ENCODE measurements at places on chromosomes 3 and 15.

DNA sequence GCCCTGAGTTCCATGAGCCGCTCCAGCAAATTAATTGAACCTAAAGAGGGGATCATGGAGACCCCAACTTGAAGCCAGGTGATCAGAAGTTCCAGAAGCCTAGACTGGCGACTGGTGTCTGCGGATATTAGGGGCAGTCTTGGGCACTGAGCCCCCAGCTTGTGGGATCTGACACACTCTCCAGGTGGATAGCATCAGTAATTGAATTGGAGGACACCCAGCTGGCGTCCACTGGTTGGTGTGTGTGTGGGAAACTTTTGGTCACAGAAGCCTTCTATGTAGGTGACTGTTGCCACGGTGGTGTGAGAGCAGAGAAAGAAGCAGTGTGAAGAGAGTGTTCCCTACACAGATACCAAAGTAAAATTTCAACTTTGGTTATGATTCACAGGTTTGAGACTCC lies 106.0 kb upstream of the ADPGK start:
- no peak for DNase-seq

DNA sequence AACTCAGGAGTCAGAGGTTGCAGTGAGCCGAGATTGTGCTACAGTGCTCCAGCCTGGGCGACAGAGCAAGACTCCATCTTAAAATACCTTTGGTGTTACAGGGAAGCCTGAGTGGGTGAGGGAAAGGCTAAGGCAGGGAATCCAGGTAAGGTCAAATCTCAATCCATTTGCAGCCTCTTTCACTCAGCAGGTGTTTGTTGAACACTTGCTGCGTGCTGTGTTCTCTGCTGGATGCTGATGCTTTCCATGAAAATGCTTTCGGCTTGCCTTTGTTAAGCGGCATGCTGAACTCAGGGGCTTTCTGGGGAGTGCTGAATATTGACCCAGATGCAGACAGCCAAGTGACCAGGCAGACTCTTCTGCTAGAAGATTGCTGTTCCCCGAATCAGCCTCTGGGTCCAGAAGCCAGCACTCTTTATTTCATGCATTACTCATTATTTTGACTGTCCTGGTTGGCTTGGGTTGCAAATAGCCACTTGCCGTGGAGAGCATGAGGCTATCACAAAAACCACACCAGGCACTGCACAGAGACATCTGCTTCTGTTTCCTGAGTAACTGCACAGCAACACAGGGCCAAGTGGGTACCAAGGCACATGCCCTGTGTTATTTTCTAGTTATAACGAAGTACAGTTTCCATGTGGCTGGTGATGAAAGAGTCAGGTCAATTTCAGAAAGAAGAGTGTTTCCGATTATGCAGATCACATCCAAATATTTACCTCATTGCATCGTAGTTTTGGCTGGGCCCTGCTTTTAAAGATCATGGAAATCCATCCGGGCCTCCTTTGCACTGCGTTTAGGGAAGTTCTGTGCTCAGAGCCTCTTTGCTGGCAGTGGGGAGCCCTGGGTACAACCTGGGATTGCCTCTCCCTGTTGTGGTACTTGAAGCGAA lies 88.6 kb downstream of the THSD4 start:
- peak; percentile 65 for DNase-seq

- DNase-seq = no peak
These were observed 216.5 kb downstream of the SNRPN start for GRCh38 chr15:25171111-25171811.

DNA sequence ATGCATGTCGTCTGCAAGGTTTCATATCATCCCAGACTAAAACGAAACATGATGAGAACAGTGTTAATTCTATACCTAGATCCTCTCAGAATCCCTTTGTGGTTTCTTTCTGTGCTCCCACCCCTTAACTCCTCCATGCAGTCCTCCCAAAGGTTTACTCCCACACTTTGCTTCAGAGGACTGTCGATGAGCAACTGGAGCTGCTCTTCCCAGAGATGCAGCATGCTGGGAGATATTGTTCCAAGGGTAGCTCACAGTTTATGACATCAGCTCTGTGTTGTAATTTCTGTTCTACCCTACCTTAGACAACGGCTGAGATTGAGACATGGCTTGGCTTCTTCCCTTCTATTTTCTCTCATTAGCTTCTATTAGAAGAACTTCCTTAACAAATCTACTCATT lies 313.0 kb upstream of the COL8A1 start:
- no peak for DNase-seq

Data from foreskin fibroblast (primary cell).